Brain (organoid and tissue), 16 donors: ENCODE measurements at places on chromosomes 12 and 14. TPM values are rescaled to one million over a fixed set of nuclear protein-coding genes. Genes with fewer than 3 reads are reported as not detected.
A peak's percentile ranks its signal among the peaks of the same experiment; 100 is the strongest.

PLEK2 gene
- 1.8 TPM for polyA plus RNA-seq

DPPA3 gene
- not detected for polyA plus RNA-seq

PPP1R36 gene
- 0.31 TPM for polyA plus RNA-seq

ZC3H14 gene
- polyA plus RNA-seq = 41.0 TPM

PAH gene
- 1.6 TPM for polyA plus RNA-seq

DNA sequence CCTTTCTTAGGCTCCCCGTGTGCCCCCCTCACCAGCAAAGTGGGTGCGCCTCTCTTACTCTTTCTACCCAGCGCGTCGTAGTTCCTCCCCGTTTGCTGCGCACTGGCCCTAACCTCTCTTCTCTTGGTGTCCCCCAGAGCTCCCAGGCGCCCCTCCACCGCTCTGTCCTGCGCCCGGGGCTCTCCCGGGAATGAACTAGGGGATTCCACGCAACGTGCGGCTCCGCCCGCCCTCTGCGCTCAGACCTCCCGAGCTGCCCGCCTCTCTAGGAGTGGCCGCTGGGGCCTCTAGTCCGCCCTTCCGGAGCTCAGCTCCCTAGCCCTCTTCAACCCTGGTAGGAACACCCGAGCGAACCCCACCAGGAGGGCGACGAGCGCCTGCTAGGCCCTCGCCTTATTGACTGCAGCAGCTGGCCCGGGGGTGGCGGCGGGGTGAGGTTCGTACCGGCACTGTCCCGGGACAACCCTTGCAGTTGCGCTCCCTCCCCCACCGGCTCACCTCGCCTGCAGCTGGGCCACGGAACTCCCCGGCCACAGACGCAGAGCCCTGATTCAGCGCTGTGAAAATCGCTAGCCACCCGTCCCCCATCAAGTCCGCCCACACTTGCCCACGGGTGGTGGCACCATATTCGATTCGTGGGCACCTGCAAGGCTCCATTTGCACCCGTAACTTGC, 1.3 kb downstream of the TMEM233 start:
- peak; percentile 6 for DNase-seq

DNA sequence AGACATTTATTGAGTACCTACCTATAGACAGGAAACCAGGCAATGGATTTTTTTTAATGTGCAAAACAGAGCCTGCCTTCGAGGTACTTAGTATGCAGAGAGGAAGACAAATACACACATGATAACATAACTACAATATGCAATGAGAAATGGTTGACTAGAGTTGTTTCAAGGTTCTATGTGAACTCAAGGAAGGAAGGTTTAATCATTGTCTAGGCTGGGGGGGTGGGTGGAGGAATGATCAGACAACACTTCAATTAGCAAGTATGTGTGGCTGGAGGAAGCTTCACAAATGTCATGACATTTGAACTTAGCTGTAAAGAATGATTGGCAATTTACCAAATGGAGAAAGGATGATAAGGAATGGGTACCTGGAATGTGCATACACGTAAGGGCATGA, 985.3 kb downstream of the FLRT2 start:
- no peak for DNase-seq

DNA sequence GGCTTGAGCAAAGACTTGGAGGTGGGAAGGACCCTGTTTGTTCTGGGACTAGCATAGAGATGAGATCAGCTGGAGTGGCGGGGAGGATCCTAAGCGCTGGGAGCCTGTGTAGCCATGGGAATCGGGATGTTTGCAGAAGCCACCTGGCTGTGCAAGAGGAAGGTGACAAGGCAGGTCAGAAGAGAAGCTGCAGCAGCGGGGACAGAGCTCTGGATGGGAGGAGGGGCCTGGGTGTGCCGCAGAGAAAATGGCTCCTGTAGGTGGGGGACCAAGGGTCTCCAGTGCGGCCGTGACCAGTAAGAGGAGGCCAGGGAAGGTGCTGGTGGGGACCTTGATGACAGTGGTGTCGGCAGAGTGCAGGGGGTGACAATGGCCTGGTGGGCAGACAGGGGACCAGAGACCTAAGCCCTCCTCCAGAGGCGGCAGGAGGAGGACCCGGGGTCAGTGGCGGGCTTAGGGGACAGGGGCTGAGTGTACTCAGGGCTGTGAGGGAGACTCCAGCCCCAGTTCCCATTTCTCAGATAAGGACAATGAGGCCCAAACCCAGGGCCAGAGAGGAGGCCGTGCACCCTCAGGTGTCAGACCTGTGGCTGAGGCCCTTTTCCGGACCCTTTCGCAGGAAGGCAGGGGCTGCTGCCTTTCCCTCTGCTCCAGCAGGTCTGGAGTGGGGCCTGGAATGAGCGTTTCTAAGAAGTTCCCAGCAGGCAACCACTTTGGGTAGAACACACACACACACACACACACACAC, 206.6 kb upstream of the RTL1 start:
- DNase-seq = no peak

- no peak for DNase-seq
Observed at GRCh38 chr12:65427646-65428045, 149.2 kb downstream of the MSRB3 start.

GRCh38 chr12:130127912-130128789, 34.1 kb upstream of the FZD10 start:
- peak; percentile 22 for DNase-seq

- peak; percentile 43 for DNase-seq
Observed at GRCh38 chr12:32482226-32482625, 82.9 kb downstream of the FGD4 start.

DNA sequence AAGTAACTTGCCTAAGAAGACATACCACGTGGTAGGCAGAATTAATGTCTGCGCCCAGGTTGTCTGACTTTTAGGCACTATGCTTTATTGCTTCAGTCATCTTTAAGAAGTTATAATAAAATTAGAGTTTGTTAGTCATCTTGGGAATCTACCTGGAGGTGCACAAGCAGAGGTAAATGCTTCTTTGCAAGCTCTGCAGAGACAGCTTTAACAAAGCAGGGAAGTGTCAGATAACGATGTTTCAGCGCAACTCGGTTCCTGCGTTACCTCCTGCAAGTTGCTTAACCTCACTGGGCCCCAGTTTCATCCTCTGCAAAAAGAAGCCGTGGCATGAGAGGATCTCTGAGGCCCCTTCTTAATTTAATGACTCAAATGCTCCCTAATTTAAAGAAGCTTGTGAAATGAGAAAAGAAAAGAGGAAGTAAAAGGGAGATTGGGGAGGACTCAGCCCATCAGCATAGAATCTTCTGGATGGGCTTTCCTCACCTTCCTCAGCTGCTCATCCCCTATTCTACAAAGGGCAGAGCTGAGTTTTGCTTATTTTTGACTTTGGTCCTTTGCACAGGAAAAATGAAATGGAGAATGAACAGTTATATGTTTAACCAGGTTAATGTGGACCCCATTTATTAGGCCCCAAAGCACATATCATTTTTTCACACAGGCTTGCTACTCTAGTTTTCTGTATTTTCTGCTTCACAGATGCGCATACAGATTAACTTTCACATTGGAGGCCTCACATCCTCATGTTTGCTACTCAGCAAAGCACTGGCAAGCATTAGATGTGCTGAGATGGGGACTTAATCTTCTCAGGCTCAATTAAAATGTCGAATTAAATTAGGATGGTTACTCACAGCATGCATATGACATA, 5.1 kb downstream of the ARHGDIB start:
- DNase-seq = peak; percentile 20

DNA sequence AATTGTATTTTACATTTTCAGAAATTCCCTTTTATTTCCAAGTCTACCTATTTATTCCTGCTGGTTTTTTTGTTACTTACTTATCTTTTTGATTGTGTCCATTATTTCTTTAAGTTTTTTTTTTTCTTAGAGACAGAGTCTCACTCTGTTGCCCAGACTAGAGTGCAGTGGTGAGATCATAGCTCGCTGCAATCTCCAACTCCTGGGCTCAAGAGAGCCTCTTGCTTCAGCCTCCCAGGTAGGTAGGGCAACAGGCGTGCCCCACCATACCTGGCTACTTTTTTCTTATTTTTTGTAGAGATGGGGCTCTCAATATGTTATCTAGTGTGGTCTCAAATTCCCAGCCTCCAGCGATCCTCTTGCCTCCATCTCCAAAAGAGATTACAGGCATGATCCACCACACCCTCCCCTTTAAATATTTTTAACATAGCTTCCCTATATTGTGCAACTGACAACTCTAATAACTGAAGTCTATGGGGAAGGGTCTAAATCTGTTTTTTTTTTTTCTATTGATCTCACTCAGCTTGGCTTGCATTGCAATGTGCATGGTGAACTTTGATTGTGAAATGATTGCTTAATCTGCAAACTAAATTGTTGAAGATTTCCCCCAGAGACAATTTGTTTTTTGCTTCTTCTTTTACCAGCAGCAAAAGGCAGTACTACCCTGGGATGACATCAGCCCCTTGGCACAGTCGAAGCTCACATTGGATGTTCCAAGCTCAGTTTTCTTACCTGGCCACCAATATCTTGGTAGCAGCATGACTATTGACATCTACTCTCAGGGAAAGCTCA, 25.7 kb upstream of the COCH start:
- no peak for DNase-seq

GRCh38 chr12:124835656-124836410, 27.8 kb downstream of the SCARB1 start:
- DNase-seq = no peak

- peak; percentile 94 for DNase-seq
Observed at GRCh38 chr14:91114079-91115065, 499 bp downstream of the DGLUCY start.

DNA sequence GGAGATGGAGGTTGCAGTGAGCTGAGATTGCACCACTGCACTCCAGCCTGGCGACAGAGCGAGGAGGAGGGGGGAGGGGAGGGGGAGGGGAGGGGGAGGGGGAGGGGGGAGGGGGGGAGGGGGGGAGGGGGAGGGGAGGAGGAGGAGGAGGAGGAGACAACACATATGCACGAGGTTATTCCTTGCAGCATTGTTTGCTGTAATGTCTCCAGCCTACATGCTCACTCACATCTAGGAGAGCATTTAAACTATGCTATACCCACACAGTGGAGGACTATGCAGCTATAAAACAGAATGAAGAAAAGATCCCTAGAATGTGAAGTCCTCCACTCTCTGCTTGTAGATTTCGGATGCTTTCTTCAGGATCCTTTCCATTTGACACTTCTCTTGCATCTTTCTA, 3.5 kb upstream of the HIGD1C start:
- no peak for DNase-seq
